ENCODE measurements at places on chromosomes 12 and 14.

DNA sequence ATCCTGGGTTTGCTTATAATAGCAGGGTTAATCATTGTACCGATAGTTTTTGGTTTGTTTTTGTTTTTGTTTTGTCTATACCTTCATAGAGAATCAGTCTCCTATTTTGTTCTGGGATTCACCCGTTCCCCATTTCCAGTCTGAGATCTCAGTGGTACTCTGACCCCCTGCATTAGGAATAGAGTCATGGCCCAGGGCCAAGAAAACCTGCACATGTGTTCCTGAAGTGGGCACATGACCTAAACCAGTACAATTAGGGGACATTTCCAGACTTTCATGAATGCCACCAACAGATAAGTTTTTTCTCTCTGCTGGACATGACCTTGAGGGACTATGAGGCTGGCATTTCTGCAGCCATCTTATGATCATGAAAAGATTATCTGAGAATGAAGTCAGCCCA is 52.5 kb downstream of the MRPL42 start:
- no peak for DNase-seq

DNA sequence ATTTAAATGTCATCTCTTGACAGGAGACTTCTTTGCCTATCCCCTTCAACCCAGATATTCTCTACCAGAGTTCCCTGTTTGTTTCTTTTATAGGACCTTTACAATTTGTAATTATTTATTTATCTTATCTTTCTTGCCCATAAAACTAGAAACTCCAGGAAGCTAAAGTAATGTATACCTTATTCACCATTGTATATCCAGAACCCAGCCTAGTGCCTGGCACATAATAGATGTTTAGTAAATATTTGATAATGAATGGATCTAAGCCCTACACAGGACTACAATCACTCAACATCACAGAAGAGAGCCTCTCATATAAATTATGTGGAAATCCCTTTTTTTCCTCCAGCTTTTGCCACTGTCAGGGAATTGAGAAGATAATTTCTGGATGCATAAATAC is 125.6 kb upstream of the CNOT2 start:
- no peak for DNase-seq

GRCh38 chr14:71322655-71323250 is 415.5 kb downstream of the PCNX1 start:
- DNase-seq: peak; percentile 70

- no peak for DNase-seq
Measured at GRCh38 chr14:71579331-71579730, 352.9 kb upstream of the RGS6 start.

DNA sequence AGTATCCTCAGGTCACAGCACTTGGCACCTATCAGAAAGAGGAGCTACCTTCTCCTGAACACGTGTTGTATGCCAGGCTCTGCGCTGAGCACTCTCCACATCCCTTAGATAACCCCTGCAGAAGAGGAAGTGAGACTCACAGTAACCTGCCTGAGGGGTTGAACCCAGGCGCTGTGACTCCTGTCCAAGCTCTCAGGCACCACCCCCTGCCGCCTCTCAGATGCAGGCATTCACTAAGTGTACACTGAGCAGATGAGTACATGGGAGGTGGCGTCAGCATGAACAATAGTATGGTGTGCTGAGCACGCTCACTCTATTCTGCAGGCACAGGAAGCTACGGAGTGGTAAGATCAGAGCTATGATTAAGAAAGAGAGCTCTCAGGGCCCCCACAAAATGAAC is 21.0 kb upstream of the RIC8B start:
- no peak for DNase-seq

DNA sequence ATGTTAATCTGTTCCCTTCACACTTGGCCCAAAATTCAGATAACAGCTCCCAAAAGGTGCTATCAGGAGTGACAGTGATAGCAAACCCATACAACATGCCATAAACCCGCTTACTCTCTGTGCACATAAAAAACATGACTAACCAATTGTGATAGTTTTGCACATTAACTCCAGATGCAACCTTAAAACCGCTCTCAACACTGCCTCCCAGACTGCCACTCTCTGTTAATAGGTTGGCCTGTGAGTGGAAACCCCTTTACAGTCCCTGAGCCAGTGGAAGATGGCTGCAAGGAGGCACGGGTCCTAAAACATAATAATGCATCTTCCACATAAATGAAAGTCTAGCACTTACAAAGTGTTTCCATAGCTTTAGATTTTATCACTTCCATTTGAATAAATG is 12.0 kb upstream of the TMTC1 start:
- no peak for DNase-seq

DNA sequence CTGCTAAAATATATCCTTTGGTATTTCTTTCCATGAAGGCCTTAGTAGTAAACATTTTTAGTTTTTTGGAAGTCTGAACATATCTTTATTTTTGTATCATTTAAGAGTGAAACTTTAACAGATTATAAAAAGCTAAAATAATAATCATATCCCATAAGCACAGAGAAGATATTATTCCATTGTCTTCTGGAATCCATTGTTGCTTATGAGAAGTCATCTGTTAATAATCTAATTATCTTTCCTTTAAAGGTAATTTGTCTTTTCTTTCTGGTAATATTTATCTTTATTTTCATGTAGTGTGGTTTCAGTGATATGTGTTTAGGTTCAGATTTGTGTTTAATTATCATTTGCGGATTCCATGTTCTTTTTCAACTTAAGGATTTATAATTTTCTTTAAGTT is 261.7 kb downstream of the MSRB3 start:
- DNase-seq: peak; percentile 31

DNA sequence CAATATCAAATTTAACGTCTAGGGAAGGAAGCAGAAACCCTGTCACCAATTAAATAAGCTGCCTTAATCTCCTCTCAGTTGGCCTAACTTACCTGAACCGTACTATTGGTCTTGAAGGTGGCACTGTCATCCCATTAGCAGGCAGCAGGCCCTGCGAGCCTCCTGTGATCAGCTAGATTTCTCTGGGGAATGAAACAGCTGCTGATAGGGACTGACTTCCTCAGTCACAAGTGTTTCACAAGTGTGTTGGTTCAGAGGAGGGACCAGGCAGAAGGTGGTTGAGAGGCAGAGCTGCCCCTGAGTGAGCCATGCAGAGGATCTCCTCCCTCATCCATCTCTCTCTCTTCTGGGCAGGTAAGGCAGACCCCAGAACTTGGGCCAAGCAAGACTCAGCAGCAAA is 166.8 kb downstream of the DAD1 start:
- DNase-seq: peak; percentile 26

- no peak for DNase-seq
Measured at GRCh38 chr14:40216976-40217375, 784.7 kb upstream of the FBXO33 start.

- no peak for DNase-seq
Measured at GRCh38 chr12:15880721-15881120, 1.5 kb upstream of the STRAP start.

DNA sequence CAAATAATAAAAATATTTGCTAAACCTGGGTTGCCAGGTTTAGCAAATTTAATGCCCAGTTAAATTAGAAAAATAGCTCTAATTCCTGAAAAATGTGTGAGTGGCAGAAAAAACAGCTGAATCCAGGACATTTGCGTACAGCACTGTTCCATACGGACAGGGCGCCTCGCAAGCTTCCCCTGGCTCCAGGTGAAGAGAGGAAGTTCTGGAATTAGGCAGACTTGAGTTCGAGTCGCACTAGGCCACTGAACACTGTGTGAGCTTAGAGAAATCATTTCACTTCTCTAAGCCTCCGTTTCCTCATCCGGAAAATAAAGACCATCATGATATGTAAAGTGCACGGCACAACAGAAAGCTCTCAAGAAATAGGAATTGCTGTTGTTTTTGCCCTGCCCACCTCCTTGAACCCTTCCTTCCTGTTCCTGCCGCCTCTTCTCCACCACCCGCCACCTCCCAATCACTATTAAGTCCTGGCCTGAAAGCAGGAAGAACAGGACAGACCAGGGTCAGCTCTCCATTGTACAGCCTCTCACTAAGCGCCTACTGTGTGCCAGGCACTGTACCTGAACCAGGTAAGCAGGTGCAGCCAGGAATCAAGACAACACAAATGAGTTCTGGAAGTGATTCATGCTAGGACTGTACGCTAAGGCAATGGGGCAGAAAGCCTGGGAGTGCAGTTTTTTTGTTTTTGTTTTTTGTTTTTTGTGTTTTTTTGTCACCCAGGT is 763 bp upstream of the PHETA1 start:
- DNase-seq: no peak

DNA sequence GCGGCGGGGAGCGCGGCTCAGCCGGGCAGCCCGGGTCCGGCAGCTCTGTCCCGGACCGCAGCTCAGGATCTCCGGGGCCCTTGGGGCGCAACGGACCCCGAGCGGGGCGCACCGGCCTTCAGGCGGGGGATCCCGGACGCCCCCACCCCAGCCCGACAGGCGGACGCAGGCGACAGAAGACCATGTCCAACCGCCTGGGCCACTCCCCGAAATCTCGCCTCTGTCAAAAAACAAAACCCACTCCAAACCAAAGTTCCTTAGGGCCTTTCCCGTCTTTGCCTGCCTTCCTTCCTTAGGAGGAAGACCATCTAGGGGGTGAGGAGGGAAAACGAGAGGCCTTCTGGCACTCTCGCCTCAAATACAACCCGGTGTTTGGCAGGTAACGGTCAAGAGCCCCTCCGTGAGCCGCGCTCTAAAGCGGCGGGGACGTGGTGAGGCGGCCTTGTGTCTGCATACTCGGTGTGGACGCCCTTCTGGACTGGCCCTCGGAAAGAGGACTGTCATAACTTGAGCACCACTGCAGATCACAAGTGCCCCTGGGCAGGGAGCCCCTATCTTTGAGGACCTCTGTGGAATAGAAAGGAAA is 604 bp downstream of the HCFC2 start:
- no peak for DNase-seq

- peak; percentile 64 for DNase-seq
Measured at GRCh38 chr12:104649217-104649824, 192.6 kb downstream of the CHST11 start.

DNA sequence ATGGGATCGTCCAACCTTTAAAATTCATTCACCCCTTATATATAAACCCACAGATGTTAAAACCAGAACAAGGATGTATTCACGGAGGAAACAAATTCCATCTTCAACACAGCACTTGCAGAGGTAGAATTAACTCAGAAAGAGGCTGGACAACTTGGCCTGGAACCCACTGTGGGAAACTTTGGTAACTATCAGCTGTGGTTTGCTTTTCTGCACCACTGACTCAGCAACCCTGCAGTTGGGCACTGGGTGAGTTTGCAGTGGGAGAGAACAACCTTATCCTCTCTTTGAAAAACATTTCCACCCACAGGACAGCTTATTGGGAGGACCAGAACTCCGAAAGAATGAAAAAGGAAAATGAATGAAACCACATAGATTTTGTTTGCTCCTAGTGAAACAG is 66.3 kb downstream of the ZNF664 start:
- no peak for DNase-seq

- DNase-seq: no peak
Measured at GRCh38 chr14:105204206-105204930, 23.3 kb upstream of the NUDT14 start.

DNA sequence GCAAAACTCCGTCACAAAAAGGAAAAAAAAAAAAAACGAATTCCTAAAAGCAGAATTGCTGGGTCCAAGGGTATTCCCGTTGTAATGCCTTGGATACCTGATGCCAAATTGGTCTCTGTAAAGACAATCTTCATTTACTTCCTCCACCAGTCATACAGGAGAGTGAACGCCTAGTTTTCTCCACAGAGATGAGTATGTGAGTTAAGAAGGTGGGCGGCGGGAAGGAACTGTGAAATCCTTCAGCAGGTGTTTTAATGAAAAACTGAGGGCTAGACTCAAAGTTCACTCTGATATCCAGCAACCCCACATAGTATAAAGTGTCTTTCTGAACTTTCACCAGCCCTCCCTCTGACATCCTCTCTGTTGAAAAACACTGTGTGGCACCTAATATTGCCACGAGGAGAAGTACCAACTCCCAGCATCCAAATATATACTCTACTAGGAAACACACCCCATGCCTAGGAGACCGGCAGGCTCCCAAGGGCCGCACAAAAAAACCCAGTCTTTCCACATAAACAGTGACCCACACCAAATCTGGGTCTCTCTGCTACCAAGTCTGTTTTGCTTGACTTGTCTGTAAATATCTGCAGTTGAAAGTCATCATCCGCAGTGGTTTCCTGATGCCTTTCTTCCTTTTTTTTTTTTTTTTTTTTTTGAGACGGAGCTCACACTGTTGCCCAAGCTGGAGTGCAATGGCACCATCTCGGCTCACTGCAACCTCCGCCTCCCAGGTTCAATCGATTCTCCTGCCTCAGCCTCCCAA is 30.3 kb upstream of the FOXN3 start:
- no peak for DNase-seq

- no peak for DNase-seq
Measured at GRCh38 chr12:25587346-25587745, 34.3 kb upstream of the LMNTD1 start.

GRCh38 chr12:110599334-110599733 is 14.6 kb upstream of the TCTN1 start:
- no peak for DNase-seq

GRCh38 chr12:120444676-120445075 is 1.5 kb downstream of the TRIAP1 start:
- no peak for DNase-seq

DNA sequence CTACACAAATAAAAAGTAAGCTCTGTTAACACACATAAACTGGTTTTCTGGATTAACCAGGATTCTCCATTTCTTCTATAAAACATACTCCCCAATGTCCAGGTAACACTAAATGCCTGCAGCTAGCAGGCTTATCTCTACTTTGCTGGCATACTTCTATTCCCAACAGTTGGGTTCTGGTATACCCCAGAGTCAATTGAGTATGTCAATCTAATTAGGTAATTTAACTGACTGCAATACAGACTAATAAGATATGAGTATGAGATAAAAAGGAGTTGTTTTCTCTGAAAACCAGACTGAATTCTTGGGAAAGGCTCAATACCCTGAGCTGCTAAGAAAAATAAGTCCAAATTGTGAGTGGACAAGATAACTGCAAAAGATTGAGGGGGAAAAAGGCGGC is 9.4 kb upstream of the NT5DC3 start:
- no peak for DNase-seq

- DNase-seq: no peak
Measured at GRCh38 chr14:76727384-76727783, 33.9 kb upstream of the VASH1 start.

- DNase-seq: peak; percentile 70
Measured at GRCh38 chr12:79006306-79006705, 141.7 kb downstream of the SYT1 start.

- DNase-seq: no peak
Measured at GRCh38 chr12:124777399-124778372, 86.0 kb downstream of the SCARB1 start.
